Fibroblast of mammary gland (primary cell): ENCODE measurements at places on chromosomes 5 and 9.

GRCh38 chr5:122429545-122430318, 117.7 kb downstream of the SNCAIP start:
- DNase-seq = no peak

DNA sequence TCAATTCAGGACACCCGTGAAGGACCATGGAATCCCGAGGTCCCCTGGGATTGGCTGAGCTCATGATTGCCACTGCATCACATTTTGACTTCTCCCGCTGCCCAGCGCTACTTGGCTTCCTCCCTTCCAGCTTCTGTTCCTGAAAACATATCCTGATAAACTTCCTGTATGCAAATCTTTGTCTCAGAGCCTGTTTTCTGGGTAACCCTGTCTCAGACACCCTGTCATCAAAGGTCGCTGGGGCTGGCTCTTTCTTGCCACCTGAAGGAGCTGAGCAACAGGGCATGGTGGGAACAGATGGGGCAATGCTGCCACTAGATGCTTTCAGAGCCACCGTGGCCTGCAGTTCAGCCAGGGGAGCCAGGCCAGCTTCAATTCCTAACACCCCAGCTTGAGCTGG, 154.3 kb upstream of the TBC1D2 start:
- DNase-seq = peak; percentile 16

GRCh38 chr9:8356406-8356805, 556.8 kb upstream of the DMAC1 start:
- DNase-seq = no peak

DNA sequence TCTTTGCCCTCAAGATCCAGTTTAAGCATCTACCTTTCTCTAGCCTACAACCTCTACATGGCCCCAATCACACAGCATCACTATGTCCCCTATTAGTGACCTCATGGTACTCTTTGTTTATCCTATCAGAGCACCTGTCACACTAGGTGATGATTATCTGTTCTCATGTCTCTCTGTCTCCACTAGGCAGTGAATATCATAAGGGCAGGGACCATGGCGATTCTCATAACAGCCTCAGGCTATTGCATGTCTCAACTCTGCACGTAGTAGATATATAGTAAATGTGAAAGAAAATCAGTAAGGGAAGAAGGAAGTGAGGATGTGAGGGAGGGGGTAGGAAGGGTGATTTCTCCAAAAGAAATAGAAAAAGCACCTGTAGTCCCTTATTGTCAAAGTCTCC, 311.0 kb downstream of the NSG2 start:
- no peak for DNase-seq
